Cardiac muscle cell (in vitro differentiated cells and primary cell): ENCODE measurements at places on chromosomes 7 and 10. TPM values are rescaled to one million over a fixed set of nuclear protein-coding genes. Genes with fewer than 3 reads are reported as not detected.

DNA sequence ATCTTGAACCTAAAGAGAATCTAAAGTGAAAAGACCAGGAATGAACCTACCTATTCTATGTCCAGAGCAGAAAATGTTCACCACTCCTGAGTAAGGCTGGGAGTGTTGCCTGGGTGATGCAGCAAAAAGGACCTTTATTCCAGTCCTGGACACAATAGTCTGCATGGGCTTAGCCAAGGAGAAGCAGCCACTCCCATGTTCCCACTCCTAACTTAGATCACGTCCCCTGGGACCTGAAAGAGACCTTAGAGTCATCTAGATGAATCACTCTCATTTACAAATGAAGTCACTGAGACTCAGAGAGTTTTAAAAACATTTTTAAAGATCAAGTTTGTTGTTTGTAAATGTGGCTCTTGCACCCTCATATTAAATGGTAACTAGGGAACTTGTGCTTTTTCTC is 763.4 kb downstream of the KCNMA1 start:
- DNase-seq = no peak

DNA sequence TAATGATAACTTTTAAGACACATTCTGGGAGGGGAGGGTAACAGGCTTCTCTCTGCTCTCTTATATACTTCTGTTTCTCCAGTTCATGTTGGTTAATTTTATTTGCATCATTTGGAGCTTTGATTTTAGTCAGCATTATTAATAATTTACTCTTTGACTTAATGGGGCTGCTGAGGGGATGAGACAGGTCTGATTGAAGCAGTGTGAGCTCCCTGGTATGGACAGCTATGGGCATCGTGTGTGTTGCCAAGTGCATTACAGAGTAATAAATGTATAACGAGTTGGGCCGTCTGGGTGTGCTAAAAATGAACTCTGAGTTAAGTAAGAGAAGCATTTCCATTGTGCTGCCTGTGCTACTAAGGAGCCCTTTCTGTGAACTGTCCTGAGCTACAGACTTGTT is 31.7 kb upstream of the IKZF1 start:
- DNase-seq = no peak

Gene CPVL
- total RNA-seq = 30.6 and 49.5 TPM in 2 replicates

Gene RBP3
- not detected in 2 replicates for total RNA-seq

DNA sequence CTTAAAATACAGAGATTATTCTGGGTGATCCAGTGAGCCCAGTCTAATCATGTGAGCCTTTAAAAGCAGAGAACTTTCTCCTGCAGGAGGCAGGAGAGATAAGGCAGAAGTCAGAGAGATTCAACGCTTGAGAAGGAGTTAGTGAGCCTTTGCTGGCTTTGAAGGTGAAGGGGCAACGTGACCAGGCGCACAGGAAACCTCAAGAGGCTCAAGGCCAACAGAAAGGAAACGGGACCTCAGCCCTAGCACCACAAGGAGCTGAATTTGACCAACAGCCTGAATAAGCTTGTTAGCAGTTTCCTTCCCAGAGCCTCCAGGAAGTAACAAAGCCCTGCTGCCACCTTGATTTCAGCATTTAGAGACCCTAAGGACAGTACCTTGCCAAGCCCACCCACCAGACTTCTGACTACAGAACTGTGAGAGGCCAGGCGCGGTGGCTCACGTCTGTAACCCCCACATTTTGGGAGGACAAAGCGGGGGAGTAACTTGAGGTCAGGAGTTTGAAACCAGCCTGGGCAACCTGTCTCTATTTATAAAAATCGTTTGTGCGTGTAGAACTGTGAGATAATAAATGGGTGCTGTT is 87.3 kb upstream of the KAT6B start:
- DNase-seq = peak; percentile 42

DNA sequence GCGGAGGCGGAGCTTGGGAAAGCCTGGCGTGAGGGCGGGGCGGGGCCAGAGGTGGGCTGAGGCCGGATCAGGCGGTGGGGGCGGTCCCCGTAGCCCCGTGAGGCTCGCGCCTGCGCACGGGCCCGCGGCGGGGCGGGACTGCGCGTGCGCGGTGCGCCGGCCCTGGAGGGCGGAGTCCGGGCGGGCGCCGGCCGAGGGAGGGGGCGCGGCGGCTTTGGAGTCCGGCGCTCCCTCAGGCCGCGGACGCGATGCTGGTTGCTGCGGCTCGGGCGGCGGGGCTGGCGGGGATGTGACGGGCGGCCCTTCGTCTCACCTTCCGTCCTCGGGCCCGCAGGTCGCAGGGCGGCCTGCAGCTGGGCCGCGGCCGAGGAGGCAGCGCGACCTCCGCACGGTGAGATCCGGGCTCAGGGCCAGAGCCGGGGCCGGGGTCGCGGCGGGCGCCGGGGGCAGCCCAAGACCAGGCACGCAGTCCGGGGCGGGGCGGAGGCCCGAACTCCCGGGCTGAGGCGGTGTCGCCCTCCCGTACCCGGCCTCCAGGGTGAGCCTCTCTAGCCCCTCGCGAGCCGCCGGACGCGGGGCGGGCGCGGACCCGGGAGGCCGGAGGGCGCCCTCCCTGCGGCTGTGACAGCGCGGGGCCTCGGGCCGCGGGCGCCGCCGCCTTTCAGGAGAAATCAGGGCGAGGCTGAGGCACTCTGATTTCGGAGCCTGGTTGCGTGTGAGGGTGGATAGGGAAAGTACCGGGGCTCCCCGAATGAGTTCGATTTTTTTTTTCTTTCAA is at the start of gene CCSER2:
CCSER2 (plus strand) TSS at position 172 of the 778 bp plus-strand sequence. CDS start 42,464 bp downstream, outside the sequence.
- peak; percentile 97 for DNase-seq

GRCh38 chr7:867406-868188 is 8.8 kb upstream of the GET4 start:
- DNase-seq = no peak

Gene POLR3A
- total RNA-seq = 15.5 and 19.5 TPM in 2 replicates

DNA sequence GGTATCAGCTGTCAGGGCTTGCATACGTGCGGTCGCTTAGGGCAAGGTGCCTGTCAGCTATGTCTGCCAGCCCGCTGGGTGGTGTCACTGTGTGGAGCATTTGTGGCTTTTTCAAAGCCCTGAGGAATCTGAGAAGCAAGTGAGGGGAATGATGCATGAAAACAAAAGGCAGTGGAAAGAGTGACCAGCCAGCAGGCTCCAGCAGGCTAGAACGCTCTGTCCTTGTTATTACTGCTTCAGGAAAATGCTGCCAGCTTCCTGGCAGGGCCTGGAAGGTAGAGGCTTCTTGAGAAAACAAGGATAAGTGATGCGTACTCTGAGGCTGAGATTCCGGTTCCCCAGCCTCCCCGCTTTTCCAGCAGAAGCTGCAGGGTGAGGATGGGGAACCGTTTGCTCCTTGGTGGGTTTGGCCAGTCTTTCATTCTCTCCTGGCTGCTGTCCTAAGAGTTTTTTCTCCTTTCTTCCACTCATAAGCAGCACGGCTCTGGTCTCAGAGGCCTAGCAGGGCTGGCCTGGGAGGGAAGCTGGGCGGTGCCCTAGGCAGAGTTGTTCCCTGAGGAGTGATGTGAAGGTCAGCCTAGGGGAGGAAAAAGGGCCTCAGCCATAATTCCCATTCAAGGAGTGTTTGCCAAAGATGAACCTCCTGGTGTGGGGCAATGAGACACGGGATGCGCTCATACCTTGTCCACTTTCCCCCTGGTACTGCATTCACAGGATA is 42.8 kb upstream of the MKLN1 start:
- no peak for DNase-seq

DNA sequence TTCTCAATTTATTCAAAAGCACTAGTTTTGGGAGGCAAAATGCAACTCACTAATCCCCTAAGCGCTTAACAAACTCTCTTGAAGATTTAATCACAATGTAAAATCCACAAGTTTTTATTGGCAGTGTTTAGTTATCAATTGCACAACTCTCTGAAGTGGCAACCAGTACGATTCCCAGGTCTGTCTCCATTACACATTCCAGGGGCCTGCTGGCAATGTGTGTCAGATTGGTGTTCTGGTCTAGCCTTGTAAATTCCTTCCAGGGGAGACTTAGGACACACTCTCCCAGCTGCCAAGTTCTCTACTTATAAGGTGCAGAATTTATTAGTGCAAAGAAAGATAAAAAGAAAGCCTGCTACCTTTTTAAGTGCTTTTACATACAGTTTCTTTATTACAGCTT is 164.7 kb upstream of the HPS1 start:
- DNase-seq = no peak

DNA sequence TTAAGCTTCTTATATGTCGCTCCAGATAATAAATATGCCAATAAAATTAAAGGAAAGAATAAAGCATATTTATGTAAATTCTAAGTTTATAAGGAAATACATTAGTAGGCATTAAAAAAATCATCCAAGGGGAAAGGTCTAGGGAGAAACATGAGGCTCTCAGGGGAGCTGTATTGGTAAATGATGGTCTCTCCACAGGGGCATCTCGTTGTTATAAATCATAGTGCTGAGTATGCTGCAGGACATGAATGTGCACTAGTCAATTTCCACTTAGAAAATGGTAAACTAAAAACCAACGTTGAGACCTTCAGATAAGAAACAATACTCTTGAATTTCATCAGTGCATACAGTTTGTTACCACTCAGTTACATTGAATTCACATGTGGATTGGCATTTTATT is 194.0 kb upstream of the AHR start:
- no peak for DNase-seq

Gene PHYHIPL
- total RNA-seq = 0.21 TPM in 1 of 2 replicates, not detected in the other
